ENCODE measurements at places on chromosomes 7 and 10.

- DNase-seq = peak; percentile 37
These were observed 7.9 kb downstream of the NUB1 start for GRCh38 chr7:151349507-151349853.

DNA sequence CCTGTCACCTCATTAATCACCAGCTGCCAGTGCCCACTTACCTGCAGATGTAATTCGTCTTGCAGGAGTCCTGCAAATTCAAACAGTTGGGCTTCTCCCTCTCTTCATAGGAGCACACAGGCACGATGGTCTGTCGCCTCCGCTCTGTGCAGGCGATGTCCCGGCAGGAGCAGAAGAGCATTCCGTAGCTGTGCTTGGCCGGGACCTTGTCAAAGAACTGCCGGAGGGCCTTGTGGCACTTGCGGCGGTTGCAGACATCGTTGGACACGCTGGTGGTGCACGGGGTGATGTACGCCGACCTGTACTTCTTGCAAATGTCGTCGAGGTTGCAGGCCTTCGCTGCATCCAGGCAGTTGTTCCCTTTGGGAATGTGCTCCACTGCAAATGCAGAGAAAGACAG is 147.8 kb downstream of the GFRA1 start:
- DNase-seq = no peak

GRCh38 chr7:65731562-65732035 is 141.3 kb upstream of the VKORC1L1 start:
- peak; percentile 28 for DNase-seq

DNA sequence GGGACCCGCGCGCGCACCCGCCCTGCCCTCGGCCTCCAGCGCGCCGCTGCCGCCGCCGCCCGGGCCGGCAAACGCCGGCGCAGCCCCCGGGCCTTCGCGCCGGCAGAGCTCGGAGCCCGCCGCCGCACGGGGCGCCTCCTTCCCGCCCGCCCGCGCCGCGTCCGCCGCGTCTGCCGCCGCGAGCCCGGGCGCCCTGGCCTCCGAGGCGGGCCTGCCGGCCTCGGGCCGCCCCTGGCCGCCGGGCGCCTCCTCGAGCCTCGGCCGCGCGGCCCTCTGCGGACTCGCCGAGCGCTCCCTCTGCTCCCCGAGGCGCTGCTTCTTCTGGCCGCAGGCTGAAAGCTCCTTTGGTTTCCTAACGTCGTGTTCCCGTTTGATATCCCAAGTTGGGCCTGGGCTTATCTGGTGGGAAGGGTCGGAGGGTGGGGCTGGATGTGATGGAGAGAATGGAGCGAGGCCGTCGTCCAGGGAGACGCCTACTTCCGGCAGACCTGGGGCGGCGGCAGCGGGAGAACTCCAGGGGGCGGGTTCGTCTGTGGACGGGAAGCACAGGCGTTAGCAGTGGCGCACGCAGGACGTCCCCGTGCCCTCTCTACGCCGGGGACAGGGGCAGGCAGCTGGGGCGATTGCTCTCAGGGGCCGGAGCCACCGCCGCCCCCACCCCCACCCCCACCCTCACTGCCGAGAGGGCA is 221.0 kb downstream of the PHTF2 start:
- peak; percentile 93 for DNase-seq

DNA sequence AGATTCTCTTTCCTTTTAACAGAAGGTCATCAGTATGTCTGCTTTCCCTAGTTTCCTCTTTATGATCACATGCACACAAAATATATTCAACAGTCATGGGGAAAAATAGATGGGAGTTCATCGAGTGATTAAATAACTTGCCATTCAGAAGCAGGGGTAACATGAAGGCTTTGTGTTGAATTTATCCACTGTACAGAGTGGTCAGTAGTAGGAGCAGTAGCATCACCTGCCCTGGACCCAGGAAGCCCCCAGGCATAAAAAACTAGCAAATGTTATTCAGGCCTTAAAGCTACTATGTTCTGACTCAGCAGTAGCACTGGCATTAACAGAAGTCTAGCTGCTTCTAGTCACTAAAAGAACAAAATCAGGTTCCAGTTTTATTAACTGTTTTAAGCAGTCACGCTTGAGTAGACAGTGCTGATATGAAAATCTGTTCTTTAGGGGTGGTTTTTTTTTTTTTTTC is 31.4 kb upstream of the FAM133B start:
- DNase-seq = no peak

DNA sequence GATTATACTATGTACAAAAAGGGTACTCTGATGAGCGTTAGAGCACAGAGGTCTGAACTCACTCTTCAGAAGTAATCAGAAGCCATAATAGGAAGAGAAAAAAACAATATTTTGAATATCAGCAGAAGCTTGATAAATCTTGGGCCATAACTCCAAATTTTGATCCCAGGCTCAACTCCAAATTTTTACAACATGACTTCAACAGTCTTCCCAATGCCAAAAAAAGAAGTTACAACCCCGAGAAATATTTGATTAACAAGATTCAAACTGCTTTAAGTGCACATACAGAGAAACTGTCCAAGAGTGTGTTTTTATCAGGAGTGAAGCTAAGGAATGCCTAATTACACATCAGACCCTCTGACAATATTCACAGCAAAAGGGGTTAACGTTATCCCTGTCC is 7.5 kb downstream of the MPP7 start:
- DNase-seq = no peak

DNA sequence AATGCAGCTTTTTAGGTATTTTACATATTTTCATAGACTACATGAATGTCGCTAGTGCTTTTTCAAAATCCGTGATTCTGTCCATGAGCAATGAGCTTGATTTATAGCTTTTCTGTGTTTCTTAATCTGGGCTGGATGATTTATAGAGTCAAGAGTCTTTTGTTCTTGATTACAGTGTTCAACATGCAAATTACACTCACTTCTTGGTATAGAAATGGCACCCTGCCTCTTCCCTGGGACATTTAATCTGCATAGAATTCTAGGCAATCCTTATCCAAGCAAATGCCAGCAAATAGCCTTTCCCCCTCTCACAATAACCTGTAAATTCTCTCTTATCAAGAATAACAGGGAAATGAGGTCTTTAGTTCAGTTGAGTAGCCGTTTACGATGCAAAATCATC is 246.2 kb upstream of the SEMA3C start:
- DNase-seq = no peak

DNA sequence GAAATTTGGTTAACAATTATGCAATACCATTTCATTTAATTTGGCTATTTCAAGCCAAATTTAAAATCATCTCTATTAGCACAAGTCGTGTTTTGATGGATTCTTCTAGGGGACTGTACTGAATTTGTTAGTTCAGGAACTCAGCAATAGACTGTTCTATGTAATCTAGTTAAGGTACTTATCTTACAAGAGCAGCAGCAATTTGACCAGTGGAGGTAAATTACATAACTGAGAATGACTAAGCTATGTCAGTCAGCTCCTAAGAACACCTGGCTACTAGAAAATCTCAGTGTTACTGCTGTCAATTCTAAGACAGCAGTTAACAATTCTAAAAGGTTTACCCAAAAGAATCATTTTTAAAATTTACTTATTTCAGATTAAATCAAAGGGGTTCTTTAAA is 513.9 kb upstream of the ZWINT start:
- DNase-seq = no peak

DNA sequence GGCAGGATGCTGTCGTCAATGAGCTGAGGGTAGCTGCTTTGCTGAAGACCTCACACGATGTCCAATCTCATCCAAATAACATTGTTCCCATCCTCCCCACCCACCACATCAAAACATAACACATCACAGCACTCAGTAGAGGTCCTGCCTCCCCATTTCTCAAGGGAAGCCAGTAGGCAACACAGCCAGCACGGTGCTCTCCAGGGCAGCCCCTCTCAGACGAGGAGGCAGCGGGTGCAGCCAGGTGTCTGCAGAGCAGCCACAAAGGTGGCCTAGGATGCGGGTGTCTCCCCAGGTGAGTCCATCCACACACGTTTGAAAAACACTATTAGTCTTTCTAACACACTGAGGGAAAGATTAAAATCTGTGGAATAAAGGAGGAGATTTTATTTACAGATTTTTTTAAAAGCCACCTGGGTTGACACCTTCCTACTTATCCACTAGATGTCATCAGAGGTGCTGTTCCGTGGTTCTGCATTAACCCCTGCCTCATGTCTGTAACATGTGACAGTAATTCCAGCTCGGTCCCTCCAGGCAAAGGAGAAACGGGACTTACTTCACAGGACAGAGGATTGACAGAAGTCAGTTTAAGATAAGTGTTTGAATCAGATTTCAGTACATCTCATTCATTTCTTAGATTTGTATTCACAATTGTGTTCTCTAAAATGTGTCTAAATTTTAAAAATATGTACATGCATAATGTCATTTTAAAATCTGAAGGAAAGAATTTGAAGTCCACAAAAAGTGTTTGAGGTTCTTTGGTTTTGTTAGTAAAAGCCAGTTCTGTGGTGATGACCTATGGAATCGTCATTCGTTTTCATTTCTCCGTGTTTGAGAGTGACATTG is 68.0 kb downstream of the LANCL2 start:
- DNase-seq = no peak

DNA sequence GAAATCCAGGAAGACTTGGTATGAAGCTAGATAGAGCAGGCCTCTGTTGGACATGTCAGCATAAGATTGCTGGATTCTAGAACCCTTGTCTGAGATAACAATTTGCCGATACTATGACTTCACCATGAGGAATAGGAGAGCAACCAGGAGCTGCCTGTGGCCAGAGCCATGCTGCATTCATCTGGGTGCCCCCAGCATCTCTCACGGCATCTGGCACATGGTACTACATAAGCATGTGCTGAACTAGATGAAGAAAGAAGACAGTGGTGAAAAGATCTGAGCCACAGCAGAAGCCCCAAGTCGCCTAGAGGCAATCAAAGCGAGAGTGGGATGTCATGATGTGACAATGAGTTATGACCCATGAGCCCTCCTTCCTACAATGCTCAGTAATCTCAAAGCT is 19.5 kb downstream of the GOT1 start:
- no peak for DNase-seq

DNA sequence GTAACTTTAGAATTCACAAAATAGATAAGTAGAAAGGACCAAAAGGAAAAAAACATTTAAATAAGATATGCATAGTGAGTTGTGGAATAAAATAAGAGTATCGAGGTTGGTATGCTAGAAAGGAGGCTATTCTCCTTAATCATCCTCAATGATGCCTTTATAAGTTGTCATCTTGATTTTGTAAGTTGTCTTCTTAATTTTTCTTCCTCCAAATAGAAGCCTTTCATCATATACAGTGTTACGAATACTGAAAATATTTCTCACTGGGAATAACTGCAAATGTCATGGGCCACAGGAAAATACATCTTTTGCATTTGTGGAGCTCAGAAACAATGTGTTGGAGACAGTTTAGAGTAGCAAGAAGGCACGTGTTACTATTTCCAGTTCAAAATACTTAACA is 31.5 kb upstream of the PRTFDC1 start:
- DNase-seq = no peak

DNA sequence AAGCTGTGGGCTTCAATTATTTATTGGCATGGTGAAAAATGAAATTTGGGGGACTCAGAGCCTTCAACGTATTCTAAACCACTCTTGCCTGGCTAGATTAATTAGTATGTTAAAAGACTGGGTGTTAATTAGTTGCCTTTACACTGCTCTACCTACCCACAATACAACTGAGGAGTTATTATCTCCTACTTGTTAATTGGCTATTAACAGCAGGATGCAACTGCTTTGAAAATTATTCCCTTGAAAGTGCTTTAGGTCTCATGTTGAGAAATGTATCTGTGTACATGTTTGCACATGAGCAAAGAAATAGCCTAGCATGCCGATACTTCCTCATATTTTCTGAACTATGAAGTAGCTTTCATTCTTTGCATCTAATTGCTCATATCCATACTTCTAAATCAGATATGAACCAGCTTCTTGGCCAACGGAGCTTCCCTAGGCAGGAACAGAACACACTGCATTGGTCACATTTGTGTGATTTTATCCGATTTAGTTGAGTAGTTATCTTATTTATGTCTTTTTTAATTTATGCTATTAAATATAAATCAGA is 155.8 kb downstream of the GPAM start:
- no peak for DNase-seq

GRCh38 chr10:89369156-89370105 is 8.4 kb upstream of the IFIT1B start:
- no peak for DNase-seq
